ENCODE measurements at places on chromosomes 3 and 15.

GRCh38 chr3:150765949-150766720 lies 3.2 kb upstream of the SIAH2 start:
- no peak for DNase-seq

- DNase-seq, result no peak
These were observed 2.6 kb upstream of the ZSCAN2 start for GRCh38 chr15:84598250-84598649.

GRCh38 chr15:76565366-76565765 lies 228.8 kb downstream of the ISL2 start:
- no peak for DNase-seq

DNA sequence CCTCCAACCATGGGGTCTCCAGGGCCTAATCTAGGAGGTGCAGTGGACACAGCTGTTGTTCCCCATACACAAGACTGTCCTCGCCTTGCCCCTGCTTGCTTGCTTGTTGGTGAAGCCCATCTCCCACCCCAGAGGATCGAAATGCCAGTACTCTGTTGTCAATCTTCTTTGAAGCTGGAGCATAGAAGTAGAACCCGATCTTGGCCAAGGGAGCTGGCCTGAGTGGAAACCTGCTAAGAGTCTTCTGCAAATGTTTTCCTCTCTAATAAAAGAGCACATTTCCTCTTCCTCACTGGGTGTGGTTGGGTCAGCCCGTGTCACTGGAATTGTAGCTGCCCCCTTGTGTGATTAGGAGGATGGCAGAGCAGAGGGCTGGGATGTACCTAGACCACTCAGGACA lies 85.4 kb downstream of the HES1 start:
- DNase-seq, result no peak

GRCh38 chr3:7194071-7194835 lies 333.3 kb downstream of the GRM7 start:
- no peak for DNase-seq

- no peak for DNase-seq
These were observed 35.3 kb downstream of the ARPP21 start for GRCh38 chr3:35674451-35675109.

DNA sequence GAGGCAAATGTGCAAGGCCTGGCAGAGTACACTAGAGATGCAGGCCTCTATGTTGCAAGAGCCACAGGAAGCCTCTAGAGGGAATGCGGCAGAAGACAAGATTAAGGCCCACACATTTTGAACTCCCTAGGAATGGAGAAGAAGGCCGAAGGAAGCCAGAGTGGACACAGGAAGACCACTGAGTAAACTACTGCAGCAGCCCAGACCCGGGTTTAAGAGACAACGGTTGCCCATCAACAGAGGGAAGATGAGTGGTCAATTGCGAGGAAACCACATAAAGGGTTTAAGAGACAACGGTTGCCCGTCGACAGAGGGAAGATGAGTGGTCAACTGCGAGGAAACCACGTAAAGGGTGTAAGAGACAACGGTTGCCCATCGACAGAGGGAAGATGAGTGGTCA lies 14.6 kb downstream of the CHSY1 start:
- DNase-seq, result no peak

DNA sequence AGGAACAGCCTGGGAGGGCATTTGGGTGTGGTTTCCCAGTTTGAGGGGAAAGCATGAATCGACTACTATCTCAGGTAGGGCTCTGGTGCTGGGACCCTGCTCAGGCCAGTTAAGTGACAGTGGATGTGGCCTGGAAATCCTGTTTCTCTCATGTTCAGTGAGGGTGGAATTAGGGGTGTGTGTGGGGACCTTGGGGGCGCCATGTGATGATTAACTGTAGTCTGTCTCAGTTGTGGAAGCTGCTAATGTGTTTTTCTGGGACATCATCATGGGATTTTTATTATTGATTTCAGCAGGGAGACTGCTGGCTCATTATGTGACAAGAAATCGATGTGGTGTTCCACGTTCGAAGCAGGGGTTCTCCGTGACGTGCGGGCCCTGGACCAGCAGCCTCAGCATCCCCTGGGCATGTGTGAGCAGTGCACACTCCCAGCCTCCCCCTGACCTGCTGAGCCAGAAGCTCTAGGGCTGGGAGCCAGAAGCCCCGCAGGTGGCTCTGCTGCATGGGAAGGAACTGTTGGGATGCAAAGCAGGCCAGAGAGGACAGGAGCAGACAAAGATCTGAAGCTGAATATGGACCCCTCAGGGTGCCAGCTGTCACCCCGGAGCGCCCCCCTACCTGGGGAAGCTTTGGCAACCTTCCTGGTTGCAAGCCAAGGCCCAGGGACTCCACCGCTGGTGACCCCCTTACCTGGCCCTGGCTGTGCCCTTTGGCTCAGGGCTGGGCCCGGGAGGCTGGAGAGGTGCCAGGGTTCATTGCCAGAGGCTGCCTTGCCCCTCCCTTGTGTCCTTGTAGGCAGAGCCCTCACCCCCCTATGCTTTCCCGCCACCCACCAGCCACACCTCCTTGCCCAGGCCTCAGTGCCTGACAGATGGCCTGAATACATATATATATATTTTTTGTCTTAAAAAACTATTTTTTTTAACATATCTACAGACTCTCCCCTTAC lies 149.8 kb downstream of the APBA2 start:
- no peak for DNase-seq

GRCh38 chr3:99407257-99407656 lies 231.1 kb upstream of the COL8A1 start:
- DNase-seq, result no peak

DNA sequence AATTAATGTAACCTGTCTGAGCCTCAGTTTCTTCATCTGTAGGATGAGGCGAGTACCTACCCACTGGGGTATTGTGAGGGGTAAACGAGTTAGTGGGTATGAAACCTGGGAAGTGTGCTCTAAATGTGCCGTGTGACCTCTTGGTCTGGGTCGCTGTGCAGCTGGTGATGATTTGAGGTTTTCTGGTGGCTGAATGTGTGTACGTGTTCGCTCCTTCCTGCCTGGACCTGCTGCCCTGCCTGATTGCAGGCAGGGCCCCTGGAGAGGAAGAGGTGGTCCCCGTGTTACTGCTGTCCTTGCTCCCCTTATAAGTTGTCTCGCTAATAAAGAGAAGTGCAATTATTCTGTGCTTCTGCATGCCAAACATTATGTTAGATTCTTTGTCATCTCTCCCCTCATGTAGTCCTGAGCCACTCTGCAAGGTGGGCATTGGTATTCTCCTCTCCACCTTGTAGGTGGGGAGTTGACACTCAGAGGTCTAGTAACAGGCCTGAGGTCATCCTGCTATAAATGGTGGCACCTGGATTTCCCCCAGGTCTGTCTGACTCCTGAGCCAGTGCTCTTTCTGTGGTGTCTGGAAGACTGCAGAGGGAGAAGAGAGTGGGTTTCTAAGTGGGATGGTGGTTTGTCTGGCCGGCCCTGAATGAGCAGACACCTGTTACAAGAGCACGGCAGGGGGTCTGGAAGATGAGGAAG lies 15.7 kb downstream of the PDIA5 start:
- DNase-seq, result no peak

- DNase-seq, result no peak
These were observed 58.9 kb downstream of the SLMAP start for GRCh38 chr3:57815036-57815435.

- DNase-seq, result no peak
These were observed 149.3 kb downstream of the RPLP1 start for GRCh38 chr15:69601711-69602504.

DNA sequence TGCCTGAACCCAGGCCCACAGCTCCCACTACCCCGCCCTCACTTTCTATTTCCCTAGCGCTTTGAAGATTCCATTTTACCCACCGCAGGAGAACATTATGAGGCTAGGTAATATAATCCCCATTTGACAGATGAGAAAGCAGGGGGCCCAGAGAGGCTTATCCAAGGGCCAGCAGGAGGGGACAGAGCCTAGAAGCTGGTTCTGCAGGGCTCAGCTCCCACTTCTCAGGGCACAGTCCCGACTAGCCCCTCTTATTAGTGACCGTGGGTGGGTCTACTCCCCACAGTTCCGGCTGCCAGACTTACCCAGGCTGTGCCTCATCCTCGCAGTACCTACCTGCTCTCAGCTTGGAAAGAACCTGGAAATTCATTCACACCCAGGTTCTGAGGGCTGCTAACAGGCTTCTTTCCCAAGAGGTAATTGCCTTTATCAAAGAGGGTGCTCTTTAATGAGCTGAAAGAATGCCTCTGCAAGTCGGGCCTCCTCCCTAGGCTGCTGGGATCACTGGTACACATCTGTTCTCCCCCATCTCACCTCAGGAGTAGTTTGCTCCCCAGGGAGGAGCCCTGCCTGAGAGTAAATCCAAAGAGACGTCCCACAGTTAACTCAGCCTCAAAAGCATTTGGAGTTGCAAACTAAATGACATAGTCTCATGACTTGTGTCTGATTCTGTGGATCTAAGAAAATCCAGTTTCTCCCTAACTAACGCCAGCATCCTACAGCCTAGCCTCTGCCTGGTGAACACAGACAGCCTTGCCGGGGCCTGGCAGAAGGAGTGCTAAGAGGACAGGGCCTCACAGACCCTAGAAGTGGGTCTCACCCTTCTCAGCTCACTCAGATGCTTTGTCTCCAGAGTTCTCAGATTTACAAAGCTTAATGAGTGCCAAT lies 125.0 kb downstream of the CHSY1 start:
- no peak for DNase-seq

GRCh38 chr3:10845839-10846656 lies 30.0 kb downstream of the SLC6A11 start:
- no peak for DNase-seq

DNA sequence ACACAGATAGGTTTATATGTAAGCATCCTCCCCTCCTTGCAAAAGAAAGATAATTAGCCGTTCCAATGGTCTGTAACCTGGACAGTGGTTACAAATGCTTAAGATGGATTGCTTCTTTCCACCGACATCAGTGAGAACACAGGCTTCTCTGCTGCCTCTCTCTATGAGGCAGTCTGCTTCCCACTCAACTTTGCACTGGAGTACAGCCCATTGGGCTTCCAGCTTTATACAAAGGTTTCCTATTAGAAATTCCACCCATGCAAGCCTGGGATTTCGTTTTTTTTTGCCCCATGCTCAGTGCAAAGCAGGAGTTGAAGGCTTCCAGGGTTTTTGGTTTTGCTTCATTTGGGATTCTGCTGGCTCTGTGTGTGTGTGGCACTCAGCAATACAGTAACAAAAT lies 47.3 kb upstream of the C3orf22 start:
- DNase-seq, result no peak

- DNase-seq, result no peak
These were observed 135.9 kb downstream of the RSL24D1 start for GRCh38 chr15:55060836-55061235.

GRCh38 chr3:141808586-141808985 lies 45.4 kb downstream of the GRK7 start:
- DNase-seq, result no peak

DNA sequence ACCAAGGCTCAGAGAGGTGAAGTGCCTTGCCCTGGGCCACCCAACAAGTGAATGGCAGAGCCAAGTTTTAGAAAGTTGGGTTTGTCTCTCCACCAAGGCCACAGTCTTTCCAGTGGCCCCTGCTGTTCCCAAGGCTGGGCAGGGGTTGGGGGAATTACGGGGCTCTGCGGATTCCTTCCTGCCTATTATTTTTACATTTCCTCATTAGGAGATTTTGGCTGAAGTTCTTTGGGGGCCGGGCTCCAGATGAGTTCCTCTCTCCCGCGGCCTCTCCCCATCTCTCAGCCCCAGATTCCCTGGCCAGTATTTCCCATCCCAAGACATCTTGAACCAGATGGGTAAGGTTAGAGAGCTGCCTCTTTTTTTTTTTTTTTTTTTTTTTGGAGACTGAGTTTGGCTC lies 44.0 kb upstream of the SMAD6 start:
- DNase-seq, result no peak

GRCh38 chr3:155147588-155147987 lies 67.5 kb downstream of the MME start:
- no peak for DNase-seq

Data from iPS DF 6.9 (cell line).